ENCODE measurements at places on chromosomes 2 and 18. TPM values are rescaled to one million over a fixed set of nuclear protein-coding genes. Genes with fewer than 3 reads are reported as not detected.

DNA sequence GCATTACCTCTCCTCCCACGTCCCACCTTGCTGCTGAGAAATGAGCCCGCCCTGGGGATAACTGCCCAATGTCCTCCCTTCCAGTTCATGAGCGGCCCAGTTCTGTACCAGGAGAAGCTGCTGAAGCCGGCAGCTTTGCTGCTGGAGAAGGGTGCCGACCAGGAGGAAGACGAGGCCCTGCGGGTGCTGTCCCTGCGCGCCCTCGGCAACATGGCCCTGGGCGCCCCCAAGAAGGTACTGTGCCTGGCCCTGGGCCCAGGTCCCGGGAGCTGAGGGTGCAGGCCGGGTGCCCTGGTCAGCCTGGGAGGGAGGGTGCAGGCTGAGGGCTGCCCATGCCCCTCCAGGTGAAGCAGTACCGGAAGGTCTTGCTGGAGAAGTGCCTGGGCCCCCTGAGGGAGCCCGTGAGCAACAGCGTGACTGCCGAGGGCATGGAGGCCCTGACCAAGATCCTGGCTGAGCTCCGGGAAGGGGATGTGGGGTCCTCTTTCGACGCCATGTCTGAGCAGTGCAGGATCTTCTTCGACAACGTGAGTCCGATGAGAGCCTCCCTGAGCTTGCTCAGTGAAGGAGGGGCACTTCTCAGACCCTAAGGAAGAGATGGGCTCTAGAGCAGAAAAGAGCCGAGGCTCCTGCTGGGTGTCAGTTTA, 25.7 kb downstream of the HJURP start:
- no peak for DNase-seq

LTBP1 gene
- total RNA-seq = 12.5 TPM

DNA sequence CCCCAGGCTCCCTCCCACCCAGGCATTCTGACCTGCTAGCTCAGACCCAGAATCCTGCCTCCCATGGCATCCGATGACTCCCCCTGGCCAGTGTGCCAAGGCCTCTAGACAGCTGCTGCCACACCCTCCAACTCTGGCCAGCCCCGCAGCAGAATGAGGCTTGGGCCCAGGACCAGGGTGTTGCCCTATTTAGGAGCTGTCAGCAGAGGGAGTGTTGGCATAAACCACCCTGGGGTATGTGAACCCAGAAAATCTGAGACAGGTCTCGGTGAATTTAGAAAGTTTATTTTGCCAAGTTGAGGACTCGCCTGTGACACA, 134.3 kb downstream of the KLHL29 start:
- no peak for DNase-seq

G6PC2 gene
- not detected for total RNA-seq

DNA sequence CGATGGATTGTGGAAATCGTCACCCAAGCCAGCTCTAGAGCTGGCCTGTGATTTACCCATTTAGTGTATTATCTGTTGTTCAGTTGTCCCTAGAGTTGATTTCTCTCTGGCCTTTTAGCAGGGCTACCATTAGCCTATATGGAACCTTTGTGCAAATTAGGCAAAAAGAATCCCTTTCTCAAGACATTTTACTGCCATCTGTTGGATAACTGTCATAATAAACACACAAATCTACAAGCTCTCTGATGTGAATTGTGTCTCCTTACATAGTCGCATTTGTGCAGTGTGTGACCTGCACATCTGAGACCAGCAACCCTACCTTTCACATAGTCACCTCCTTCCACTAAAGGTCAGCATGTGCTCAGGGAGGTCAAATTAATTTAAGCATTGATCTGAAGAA, 34.0 kb downstream of the LOXHD1 start:
- DNase-seq = no peak

- peak; percentile 24 for DNase-seq
These were observed 21.1 kb downstream of the CPS1 start for GRCh38 chr2:210577263-210578071.

GRCh38 chr2:201837824-201838431, 31.6 kb downstream of the CDK15 start:
- DNase-seq = no peak

DNA sequence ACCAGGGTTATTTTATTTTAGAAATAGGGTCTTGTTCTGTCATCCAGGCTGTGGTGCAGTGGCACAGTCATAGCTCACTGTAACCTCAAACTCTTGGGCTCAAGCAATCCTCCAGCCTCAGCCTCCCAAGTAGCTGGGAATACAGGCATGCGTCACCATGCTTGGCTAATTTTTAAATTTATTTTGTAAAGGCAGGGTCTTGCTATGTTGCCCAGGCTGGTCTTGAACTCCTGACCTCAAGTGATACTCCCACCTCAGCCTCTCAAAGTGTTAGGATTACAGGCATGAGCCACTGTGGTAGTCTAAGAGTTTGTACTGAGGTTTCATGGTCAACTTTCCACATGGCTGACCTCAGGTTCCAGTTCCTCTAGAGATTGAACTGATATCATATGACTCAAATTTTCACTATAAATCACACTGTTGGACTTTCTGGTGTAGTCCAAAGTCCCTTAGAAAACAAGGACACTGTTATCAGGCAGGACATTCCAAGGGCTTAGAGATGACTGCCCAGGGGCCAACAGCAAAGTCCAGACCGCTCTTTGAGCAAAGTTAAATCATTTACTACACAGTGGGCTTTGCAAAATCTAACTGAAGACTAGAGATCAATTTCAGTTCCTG, 82.0 kb upstream of the MEX3C start:
- DNase-seq = no peak

DNA sequence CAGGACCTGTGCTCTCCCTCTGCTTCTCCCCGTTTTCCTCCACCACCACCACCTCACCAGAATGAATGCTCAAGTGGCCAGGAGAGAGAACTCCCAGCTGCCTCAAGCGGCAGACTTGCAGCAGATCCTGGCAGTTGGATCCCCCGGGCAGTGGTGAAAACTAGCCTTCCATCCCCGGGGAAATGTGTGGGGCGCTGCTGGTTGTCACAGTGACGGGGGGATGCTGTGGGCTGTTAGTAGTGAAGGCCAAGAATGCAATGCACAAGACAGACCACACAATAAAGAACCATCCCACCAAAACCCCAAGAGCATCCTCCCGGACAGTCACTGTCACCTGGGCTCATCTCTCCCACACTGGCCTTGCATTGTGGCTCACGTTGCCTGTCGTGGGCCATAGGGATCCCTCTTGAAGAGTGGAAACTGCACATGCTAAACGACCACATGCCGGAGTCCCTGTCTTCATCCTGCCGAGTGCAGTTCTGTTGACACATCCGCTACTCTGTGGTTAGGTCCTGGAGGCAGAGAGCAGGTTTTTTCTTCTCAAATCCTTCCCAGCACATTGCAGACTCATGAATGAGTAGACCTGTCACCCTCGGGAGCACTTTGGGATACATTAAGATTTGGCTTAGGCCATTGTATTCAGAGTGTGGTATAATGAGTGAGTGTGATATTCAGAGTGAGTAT, 13.5 kb downstream of the SPATA3 start:
- DNase-seq = no peak

GRCh38 chr2:112108178-112108832, 29.9 kb upstream of the FBLN7 start:
- no peak for DNase-seq

DNA sequence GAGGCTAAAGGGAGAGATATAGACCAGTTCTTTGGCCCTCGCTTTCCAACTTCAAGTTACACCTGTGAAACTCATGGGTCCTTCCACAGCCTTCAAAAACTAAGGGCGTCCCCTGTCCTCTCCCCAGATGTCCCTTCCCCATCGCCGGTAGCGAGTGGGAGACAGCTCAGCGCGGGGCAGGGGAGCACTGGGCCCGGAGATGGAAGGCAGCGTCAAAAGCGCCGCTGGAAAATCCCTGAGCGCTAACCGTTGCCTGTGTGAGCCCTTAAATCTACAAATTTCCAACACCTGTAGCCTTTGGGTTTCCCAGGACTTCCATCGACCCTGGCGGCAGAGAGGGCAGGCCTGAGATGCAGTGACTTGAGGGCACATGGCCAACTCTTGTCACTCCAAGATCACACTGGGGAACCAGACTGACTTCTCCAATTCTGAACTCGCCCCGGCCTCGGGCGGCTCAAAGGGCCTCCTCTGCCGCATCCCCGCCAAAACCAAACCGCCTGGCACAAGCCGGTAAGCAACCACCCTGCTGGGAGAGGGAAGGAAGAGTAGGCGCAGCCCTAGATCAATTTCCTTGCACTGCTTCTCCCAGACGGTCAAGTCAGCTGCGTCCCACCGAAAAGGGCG, 879 bp upstream of the EPAS1 start:
- no peak for DNase-seq

DNA sequence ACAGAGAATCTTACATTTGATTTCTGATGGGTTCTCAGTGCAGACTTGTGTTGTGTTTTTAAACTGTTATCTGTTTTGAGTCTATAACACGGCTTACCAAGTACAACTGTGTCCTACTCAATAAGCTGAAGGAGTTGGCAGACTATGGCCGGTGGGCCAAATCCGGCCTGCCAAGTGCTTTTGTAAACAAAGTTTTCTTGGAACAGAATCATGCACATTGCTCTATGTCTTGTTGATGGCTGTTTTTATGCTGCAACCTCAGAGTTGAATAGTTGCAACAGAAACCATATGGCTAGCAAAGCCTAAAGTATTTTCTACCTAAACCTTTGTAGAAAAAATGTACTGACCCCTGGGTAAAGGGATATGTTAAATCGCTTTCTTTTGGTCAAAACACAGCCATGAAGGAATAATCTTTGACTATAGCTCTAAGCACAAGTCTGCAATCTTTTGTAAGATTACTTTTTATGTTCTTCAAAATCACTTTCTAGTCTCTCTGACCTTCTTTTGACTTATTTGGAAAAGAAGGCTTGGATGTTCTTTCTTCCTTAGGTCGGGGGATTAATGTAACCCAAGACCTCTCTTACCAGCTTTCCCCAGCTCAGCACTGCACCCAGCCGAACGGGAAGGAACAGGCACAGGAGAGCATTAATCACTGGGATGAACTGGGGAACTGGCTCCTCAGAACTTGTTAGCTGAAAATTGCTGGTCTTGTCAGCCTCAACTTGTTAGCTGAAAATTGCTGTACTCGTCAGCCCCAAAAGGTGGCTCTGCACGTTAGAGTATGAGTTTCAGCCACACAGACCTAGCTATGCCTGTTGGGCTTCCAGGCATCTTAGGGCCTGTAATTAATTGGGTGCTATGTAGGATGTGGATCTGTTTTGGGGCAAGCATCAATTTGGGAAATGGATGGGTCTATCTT, 75.4 kb downstream of the CD8B2 start:
- DNase-seq = no peak

DNA sequence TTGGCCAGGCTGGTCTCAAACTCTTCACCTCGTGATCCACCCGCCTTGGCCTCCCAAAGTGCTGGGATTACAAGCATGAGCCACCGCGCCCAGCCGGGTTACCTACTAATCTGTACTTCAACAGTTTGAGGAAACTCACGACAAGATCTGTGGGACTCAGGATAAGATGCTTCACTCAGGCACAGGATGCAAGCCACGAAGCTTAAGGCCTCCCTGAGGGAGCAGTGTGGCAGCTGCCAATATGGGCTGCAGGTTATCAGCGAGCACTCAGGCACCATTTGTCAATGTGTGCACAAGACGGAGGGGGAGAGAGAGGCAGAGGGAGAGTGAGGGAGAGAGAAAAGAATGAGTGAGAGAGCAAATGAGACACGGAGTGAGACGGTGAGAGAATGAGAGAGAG, 173.6 kb upstream of the RAB6C start:
- DNase-seq = no peak

GRCh38 chr2:111055735-111056134, 65.0 kb upstream of the BCL2L11 start:
- no peak for DNase-seq

GPBAR1 gene
- total RNA-seq = 0.18 TPM

ASXL3 gene
- total RNA-seq = 0.74 TPM

DNA sequence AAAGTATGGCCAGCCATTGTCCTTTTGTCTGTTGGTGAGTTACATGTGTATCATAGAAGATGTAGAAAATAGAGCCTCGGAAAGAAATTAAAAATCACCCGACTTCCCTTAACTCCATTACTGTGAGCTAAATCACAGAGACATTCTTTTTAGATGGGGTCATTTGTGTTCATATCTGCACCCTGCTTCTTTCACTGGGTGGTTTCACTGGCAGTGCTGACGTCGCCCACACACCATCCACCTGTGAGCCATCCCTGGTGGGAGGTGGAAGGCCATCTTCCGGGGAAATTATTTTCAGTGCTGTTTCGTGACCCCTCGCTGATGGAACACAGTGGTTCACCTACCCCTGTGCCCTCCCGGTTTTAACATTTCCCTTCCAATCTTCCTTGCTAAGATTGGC, 21.2 kb downstream of the SH3BP4 start:
- no peak for DNase-seq

- no peak for DNase-seq
These were observed 137.1 kb downstream of the VAPA start for GRCh38 chr18:10050956-10051355.

GRCh38 chr18:53093636-53094035, 753.6 kb downstream of the DCC start:
- DNase-seq = no peak

CMPK2 gene
- total RNA-seq = 0.80 TPM

- DNase-seq = no peak
These were observed 236.5 kb downstream of the CELF4 start for GRCh38 chr18:37328946-37329719.

GRCh38 chr2:232581725-232582124, 31.2 kb downstream of the EIF4E2 start:
- DNase-seq = no peak

- DNase-seq = no peak
These were observed 7.2 kb upstream of the SAG start for GRCh38 chr2:233300401-233300800.

GRCh38 chr2:3203497-3204019, 174.1 kb downstream of the EIPR1 start:
- DNase-seq = no peak
